ENCODE measurements at places on chromosomes 3 and 15.

DNA sequence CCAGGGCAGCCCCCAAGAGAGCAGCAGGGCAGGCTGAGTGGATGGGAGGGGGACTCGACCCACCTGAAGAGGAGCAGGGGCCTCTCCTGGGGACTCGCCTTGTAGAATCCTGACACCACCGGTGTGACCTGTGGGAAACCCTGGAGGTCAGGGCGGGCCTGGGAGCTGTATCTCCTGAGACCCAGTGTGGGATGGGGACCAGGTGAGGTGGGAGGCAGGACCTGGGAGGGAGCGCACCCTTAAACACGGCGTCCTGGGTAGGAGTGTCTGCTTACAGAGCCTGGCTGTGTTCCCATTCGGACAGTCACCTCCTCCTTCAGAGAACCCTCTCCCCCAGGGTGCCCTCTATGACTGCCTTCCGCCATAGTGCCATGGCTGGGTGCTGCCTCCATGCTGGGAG lies 27.1 kb downstream of the C15orf39 start:
- DNase-seq: no peak

- no peak for DNase-seq
These were observed 211.6 kb downstream of the GBE1 start for GRCh38 chr3:81549831-81550230.

DNA sequence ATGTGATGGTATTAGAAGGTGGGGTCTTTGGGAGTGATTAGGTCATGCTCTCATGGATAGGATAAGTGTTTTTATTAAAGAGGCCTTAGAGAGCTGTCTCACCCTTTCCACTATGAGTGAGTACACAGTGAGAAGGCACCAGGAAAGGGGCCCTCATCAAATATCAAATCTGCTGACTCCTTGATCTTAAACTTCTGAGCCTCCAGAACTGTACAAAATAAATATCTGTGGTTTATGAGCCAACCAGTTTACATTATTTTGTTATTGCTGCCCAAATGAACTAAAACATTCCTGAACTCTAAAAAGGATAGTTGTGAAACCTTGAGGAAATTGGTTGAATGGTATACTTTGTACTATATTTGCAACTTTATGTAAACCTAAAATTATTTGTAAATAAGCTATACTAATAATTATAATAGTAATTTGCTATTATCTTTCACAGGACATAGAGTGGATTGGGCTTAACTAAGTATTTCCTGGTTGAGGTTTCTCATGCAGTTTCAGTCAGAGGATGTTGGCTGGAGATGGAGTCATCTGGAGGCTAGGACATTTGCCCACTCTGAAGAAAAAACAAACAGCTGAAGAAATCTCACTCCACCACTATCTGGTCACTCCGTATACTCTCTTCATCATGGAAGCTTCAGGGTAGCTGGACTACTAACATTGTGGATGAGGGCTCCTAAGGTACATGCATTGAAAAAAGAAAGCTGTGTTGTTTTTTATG lies 1068.6 kb upstream of the CADM2 start:
- no peak for DNase-seq

DNA sequence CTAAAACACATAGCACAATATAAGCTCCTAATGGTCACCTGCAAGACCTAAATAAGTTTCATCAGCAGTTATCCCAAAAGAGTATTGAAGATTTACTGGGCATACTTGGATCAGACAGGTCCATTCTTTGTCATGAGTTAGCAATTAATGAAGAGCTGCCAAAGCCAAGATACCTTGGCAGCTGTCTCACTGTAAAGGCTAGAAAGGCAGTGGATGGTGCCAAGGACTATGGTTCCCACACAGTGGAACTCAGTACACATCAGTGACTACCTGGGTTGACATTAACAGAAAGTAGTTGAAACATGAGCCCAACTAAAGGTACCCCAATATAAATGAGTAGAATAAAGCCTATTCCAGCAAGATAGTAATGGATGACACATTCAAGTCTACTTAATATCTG lies 41.1 kb upstream of the TMCO5A start:
- DNase-seq: no peak

GRCh38 chr15:76585576-76585897 lies 249.0 kb downstream of the ISL2 start:
- no peak for DNase-seq

GRCh38 chr3:112247900-112248299 lies 46.1 kb downstream of the SLC9C1 start:
- no peak for DNase-seq

DNA sequence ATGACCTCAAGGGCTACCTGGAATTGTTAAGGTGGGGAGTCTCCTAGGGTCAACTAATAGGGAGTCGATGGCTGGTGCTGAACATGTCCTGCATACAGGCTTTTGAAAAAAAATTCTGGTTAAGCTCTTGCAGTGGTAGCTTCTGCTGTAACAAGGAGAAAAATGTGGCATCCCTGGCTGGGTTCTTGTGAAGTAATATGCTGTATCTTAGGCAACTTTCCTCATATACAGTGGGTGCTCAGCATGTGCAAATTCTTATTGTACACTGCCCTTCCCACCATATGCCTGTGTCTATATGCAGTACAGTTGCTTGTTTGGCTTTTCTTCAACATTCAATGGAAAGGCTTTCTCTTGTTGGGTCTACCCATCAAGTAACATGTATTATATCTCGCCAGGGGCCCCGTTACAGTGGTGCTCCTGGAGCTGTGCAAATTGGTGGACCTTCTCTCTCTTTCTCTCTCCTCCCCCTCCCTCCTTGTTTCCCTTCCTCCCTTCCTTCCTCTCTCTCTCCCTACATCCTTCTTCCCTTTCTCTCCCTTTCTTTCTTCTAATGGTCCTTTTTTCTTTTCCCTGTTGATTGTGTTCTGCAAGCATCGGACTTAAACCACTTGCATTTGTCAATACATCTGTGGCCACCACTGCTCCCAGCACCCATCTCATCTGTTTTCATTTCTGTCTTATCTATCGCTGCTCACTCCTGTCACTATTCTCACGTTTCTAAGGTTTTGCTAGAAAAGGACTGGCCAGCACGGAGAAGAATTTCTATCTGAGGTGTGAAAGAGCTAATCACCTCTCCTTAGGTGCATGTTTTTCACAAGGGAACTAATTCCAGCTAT lies 35.2 kb downstream of the TGFBR2 start:
- DNase-seq: no peak

GRCh38 chr3:119469418-119470189 lies 841 bp downstream of the POGLUT1 start:
- no peak for DNase-seq

DNA sequence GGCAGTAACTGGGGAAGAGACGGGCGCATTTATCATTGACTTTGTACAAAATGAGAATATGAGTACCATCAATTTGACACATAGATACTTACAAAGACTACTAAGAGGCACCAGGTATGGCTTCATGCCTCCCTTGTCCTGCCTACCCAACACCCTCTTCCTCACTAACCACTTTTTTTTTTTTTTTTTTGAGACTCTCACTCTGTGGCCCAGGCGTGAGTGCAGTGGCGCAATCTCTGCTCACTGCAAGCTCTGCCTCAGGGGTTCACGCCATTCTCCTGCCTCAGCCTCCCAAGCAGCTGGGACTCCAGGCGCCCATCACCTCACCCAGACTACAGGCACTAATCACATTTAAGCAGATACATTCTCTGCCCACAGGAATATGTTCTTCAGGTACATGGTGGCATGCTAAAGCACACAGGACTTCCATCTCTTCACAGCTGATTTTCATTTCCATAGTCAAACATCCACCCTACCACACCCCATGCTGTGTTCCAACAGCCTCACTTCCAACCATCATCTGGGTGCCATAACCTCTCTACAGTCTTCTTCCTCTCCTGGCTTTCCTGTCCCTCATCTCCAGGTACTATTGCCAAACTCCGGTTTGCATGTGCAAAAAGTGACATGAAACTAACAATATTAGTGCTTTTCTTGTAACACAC lies 41.7 kb downstream of the RAB27A start:
- no peak for DNase-seq

- DNase-seq: no peak
These were observed 40.7 kb downstream of the CYP11A1 start for GRCh38 chr15:74326746-74327145.

- DNase-seq: no peak
These were observed 33.8 kb downstream of the COL6A5 start for GRCh38 chr3:130379274-130379673.

DNA sequence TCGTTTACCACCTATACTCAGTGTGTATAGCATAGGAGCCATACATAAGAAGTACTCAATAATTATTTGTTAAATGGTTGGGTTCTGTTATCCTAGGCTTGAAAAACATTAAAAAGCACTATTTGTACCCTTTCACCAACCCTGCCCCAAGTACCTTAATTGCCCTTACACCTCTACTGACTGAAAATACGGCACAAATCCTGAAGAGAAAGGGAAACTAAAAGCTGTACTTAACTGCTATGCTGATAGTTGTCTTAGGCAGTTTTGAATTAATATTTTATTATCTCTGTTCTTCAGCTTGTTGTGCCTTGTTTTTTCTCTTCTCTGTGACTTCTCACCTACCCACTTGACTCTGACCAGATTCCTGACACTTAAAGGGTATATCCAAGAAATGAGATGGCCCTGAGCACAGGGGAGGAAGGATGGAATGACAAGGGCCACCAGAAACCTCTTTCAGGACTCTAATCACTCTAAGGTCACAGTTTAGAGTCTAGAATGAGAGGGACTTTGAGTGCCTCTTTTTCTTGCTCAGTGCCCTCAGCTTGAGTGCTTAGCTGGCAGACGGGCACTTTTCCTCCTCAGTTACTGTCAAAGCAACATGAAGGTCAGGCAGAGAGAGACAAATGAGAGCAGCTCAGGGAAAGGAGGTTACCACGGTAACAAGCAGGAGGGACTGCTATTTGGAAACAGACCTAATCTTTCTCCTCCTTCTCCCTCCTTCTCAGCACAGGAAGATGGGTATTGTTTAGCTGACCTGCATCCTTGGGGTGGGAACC lies 136.5 kb downstream of the ZNF609 start:
- no peak for DNase-seq

GRCh38 chr3:61954097-61954540 lies 392.7 kb downstream of the PTPRG start:
- DNase-seq: no peak

GRCh38 chr15:77852241-77853007 lies 219.7 kb upstream of the LINGO1 start:
- no peak for DNase-seq

DNA sequence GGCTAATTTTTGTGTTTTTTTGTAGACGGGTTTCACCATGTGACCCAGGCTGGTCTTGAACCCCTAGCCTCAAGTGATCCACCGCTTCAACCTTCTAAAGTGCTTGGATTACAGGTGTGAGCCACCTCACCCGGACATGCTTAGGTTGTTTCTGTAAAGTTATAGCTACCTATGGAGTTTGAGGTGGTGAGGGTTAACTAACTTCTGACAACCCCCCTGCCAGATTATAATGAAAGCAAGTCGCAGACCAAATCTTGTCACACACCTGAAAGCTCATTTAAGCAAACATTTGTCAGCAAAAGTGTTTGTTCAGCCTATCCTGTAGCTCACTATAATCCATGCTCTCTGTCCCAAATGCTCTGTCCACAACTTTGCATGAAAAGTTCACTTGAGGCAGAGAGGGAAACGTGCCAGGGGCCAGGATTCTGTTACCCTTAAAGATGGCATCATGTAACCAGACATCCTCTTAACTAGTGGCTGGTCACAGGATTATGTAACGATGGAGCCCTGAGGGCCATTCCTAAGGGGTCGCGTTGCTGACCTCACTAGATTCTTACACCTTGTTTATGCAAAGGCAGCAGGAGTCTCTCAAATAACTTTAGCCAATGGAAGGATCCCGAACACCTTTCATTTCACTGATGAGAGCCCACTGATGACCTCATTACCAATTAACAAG lies 24.1 kb upstream of the SENP5 start:
- DNase-seq: no peak

DNA sequence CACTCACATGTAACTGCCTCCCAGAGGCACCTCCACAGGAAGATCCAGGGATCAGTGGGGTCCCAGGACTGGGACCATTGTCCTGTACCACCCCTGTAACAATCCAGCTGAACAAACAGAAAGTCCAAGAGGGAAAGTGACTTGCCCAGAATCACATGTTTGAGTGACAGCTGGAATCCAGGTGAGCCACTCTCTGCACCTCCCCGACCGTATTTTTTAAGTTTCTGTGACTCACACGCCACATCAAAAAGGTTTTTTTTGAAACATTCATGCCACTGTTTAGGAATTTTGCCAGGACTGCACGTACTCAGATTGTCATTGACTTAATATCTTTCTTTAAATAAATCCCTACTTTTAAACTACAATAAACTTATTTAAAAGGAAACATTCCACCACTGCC lies 9.8 kb upstream of the SLC6A1 start:
- DNase-seq: no peak

DNA sequence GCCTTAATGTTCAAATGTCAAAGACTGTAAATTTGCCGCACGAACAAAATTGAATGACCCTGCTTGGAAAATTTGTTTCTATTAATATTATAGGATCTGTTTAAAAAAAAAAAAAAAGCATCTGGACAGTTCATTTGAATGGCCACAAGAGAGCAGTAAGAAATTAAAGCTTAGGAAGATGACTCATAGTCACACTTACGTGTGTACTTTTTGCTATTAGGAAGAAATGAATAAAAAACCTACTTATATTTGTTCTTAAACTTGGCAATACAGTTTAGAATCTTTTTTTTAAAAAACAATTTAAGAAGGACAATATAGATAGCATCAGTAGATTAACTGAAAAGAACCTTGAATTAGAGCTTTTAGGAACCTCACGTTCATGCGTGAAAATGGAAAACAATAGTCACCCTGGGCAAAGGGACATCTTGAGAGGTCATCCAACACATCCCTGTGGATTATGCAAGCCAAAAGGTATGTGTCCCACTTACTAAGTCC lies 621.8 kb downstream of the MECOM start:
- DNase-seq: no peak

- DNase-seq: no peak
These were observed 29.5 kb upstream of the ZNF774 start for GRCh38 chr15:90322538-90322937.

GRCh38 chr3:69330891-69331400 lies 54.9 kb downstream of the FRMD4B start:
- DNase-seq: no peak

DNA sequence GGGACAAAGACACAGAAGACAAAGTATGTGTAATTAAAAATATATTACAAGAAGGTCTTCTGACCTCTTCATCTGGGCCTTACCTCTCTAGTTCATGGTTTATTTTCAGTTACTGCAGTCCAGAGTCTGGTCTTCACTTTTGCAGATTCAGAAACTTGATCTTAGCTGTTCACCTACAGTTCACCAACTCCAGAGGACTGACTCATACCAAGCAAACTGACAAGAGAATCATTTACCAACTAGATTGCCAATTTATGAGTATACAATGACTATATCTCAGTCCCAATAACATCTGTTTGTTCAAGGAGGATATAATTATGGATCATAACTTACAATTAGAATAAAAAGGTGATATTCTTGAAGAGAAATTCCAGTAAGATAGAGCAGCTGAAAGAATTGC lies 9.0 kb downstream of the P2RY1 start:
- DNase-seq: no peak

DNA sequence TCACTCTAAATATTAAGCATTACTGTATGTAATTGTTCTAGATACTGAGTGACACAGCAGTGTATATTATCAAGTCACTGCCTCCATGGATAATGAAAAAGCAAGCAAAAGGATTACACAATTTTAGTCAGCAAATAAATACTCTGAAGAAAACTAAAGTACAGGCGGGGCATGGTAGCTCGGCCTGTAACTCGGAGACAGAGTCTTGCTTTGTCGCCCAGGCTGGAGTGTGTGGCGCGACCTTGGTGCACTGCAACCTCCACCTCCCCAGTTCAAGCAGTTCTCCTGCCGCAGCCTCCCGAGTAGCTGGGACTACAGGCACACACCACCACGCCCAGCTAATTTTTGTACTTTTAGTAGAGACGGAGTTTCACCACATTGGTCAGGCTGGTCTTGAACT lies 32.7 kb downstream of the RBM6 start:
- DNase-seq: no peak

Data from bone marrow (tissue), 2 donors.